ENCODE measurements at places on chromosomes 3 and 15.

DNA sequence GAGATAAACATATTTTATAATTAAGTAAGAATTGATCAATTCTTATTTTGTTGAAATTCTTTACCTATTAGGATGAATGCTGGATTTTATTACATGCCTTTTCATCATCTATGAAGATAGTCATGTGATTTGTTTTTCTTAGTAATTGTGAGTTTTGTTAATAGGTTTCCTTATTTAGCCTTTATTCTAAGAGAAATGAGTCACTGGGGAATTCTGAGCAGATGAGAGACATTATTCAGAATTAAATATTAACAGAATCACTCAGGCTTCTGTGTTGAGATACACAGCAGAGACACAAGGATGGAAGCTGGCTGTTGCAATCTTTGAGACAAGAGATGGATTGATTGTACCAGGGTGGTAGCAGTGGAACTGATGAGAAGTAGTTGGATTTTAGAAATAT lies 7.4 kb upstream of the ANO10 start:
- no peak overlapping the region for H3K27ac ChIP-seq
- no peaks in the 10 kb centered on the region for H3K4me1 ChIP-seq

- H3K36me3 ChIP-seq, result peaks cover 2% of the 10 kb centered on the region
- no peaks in the 10 kb centered on the region for H3K27me3 ChIP-seq
- H3K4me3 ChIP-seq, result no peak overlapping the region
- H3K4me1 ChIP-seq, result peaks cover 20% of the 10 kb centered on the region
Observed at GRCh38 chr3:38264353-38264771, 1.2 kb upstream of the SLC22A13 start.

- peaks cover 4% of the 10 kb centered on the region for H3K36me3 ChIP-seq
- DNase-seq, result peak; percentile 49
- H3K27ac ChIP-seq, result no peak overlapping the region
- H3K4me1 ChIP-seq, result peaks cover 23% of the 10 kb centered on the region
- peak overlapping the region; percentile 3 for H3K4me3 ChIP-seq
- peaks cover 7% of the 10 kb centered on the region for H3K27me3 ChIP-seq
Observed at GRCh38 chr3:108780235-108780634, 23.0 kb upstream of the RETNLB start.

- H3K4me1 ChIP-seq, result peaks cover 24% of the 10 kb centered on the region
- no peak for DNase-seq
- H3K27ac ChIP-seq, result peak overlapping the region; percentile 97
Observed at GRCh38 chr3:123202451-123202850, 708 bp downstream of the SEC22A start.

GRCh38 chr15:98800437-98801233 lies 152.3 kb downstream of the IGF1R start:
- no peak overlapping the region for H3K4me3 ChIP-seq
- H3K27me3 ChIP-seq, result peaks cover 53% of the 10 kb centered on the region
- no peak overlapping the region for H3K27ac ChIP-seq
- no peak for DNase-seq
- H3K36me3 ChIP-seq, result peaks cover 3% of the 10 kb centered on the region

- DNase-seq, result no peak
- peak overlapping the region; percentile 13 for H3K27ac ChIP-seq
- H3K4me1 ChIP-seq, result no peaks in the 10 kb centered on the region
- no peaks in the 10 kb centered on the region for H3K27me3 ChIP-seq
Observed at GRCh38 chr3:112635674-112636073, 5.3 kb downstream of the CCDC80 start.

GRCh38 chr15:41553731-41554130 lies 5.3 kb upstream of the TYRO3 start:
- H3K4me3 ChIP-seq, result no peak overlapping the region
- peaks cover 9% of the 10 kb centered on the region for H3K36me3 ChIP-seq
- no peak for DNase-seq
- peaks cover 19% of the 10 kb centered on the region for H3K4me1 ChIP-seq

- peaks cover 48% of the 10 kb centered on the region for H3K36me3 ChIP-seq
- no peak overlapping the region for H3K4me3 ChIP-seq
- DNase-seq, result no peak
- H3K27me3 ChIP-seq, result no peaks in the 10 kb centered on the region
- H3K27ac ChIP-seq, result no peak overlapping the region
Observed at GRCh38 chr15:60347480-60348049, 50.2 kb downstream of the ANXA2 start.

GRCh38 chr15:80701676-80702311 lies 6.7 kb downstream of the ABHD17C start:
- DNase-seq, result no peak
- H3K36me3 ChIP-seq, result peaks cover 3% of the 10 kb centered on the region
- no peak overlapping the region for H3K4me3 ChIP-seq
- peaks cover 44% of the 10 kb centered on the region for H3K4me1 ChIP-seq
- no peaks in the 10 kb centered on the region for H3K27me3 ChIP-seq
- H3K27ac ChIP-seq, result no peak overlapping the region

- peaks cover 2% of the 10 kb centered on the region for H3K36me3 ChIP-seq
- peaks cover 6% of the 10 kb centered on the region for H3K27me3 ChIP-seq
- no peaks in the 10 kb centered on the region for H3K4me1 ChIP-seq
- H3K27ac ChIP-seq, result no peak overlapping the region
- DNase-seq, result no peak
Observed at GRCh38 chr3:160478338-160478737, 28.8 kb upstream of the TRIM59 start.

- no peak for DNase-seq
- H3K27ac ChIP-seq, result no peak overlapping the region
- H3K36me3 ChIP-seq, result peaks cover 16% of the 10 kb centered on the region
- H3K27me3 ChIP-seq, result no peaks in the 10 kb centered on the region
- H3K4me3 ChIP-seq, result no peak overlapping the region
Observed at GRCh38 chr3:67529915-67530314, 124.5 kb downstream of the SUCLG2 start.

DNA sequence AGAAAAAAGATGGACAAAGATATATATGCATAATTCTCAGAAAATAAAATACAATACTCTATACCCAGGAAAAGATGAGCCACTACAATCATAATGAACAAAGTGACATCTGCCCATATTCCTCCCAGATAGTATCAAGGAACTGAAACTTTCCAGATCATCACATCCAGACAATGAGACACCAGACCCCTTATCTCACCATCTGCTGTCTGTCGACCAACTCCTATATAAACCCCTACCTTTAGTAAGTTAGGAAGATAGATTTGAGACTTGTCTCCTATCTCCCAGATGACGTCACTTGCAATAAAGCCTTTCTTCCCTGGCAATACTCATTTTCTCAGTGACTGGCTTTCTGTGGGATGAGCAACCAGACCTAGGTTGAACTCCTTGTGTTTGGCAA lies 1071.6 kb downstream of the PLOD2 start:
- DNase-seq, result no peak
- no peaks in the 10 kb centered on the region for H3K4me1 ChIP-seq
- no peak overlapping the region for H3K4me3 ChIP-seq

GRCh38 chr3:37701734-37702433 lies 159.8 kb upstream of the CTDSPL start:
- H3K36me3 ChIP-seq, result no peaks in the 10 kb centered on the region
- H3K4me3 ChIP-seq, result no peak overlapping the region

DNA sequence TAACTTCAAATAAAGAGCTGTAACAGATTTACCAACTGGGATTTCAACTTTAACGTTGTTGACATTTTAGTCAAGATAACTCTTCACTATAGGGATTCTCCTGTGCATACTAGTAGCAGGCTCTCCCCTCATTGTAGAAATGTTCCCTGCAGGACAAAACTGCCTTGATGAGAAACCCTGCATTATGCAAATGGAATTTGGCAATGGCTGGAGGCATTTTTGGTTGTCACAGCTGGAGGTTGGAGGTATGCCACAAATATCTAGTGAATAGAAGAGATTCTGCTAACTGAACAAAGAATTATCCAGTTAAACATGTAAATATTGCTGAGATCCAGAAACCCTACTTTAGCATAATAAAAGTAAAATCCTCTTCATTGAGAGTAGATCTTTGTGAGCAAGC lies 928.8 kb upstream of the ALCAM start:
- no peaks in the 10 kb centered on the region for H3K27me3 ChIP-seq
- H3K4me1 ChIP-seq, result no peaks in the 10 kb centered on the region
- no peaks in the 10 kb centered on the region for H3K36me3 ChIP-seq
- DNase-seq, result no peak

DNA sequence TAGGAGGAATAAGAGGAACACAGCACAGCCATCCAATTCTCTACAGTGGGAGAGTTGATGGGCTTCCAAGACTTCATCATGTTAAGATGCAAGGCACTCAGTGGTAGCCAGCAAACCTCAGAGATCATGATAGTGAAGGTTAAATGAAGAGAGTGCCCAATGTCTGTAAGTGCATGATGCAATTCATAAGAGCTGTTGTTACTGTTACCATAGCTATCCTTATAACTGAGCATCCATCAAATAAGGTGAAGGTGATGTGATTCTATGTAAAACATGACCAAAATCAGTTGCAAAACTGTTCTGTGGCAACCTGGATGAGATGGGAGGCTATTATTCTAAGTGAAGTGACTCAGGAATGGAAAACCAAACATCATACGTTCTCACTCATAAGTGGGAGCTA lies 289.7 kb downstream of the MAGI1 start:
- no peaks in the 10 kb centered on the region for H3K4me1 ChIP-seq
- H3K27me3 ChIP-seq, result no peaks in the 10 kb centered on the region
- no peak overlapping the region for H3K27ac ChIP-seq
- DNase-seq, result no peak
- H3K36me3 ChIP-seq, result no peaks in the 10 kb centered on the region

DNA sequence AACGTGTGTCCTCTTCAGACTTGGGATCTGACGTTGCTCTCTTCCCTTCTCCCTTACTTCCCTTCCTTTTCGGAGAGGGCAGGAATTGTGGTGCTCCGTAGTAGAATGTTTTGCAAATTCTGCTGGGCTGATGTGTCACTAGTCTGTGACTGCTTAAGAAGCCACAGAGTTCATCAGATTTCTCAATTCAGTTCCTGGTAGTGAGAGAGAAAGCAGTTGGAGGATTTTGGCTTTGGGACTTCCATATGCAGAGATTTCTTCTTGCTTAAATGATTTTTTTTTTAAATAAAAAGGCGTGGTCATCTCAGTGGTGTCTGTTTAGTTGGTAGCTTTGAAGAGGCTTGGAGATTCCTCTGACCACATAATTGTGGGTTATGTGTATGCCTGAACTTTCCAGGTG lies 10.1 kb downstream of the CEMIP start:
- no peak overlapping the region for H3K27ac ChIP-seq
- DNase-seq, result no peak
- H3K36me3 ChIP-seq, result peaks cover 3% of the 10 kb centered on the region
- H3K27me3 ChIP-seq, result peaks cover 44% of the 10 kb centered on the region

DNA sequence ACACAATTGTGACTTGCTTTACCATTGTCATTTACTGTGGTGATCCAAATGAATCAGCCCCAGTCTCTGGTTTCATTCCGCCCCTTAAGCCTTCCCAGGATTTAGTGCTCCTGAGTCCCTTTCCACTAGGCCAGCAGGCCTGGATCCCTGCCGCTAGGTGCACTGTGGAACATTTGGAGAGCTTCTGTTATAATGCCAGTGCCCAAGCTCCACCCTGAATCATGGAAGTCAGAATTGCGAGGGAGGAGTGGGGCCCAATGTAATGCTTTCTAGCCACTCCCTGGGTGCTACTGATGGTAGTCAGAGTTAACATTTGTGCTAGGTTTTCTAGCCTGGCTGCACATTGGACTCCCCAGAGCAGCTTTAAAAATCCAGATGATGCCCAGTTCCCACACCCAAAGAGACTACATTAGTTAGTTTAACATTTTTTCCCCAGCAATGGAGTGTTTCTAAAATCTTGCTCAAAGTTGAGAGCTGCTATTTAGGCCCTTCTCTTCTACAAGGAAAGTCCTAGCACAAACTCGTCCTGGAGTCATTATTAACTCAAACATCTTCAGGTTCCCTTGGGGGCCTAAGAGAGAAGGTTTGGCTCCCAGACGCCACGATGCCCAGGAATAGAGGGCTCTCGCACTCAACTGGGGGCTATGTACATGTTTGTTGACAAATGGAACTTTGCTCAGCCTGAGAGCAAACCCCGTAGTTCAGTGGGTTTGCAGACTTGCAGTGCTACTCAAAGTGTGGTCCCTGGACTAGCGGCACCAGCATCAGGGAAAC lies 366.7 kb upstream of the PROK2 start:
- DNase-seq, result no peak
- no peaks in the 10 kb centered on the region for H3K4me1 ChIP-seq
- no peak overlapping the region for H3K4me3 ChIP-seq
- no peak overlapping the region for H3K27ac ChIP-seq
- H3K27me3 ChIP-seq, result peaks cover under 1% of the 10 kb centered on the region

GRCh38 chr3:57942872-57943283 lies 65.3 kb upstream of the FLNB start:
- H3K27ac ChIP-seq, result no peak overlapping the region
- no peaks in the 10 kb centered on the region for H3K4me1 ChIP-seq
- peaks cover 8% of the 10 kb centered on the region for H3K27me3 ChIP-seq

- DNase-seq, result no peak
- H3K36me3 ChIP-seq, result no peaks in the 10 kb centered on the region
- no peak overlapping the region for H3K27ac ChIP-seq
- H3K27me3 ChIP-seq, result no peaks in the 10 kb centered on the region
Observed at GRCh38 chr3:97835761-97836160, 13.9 kb downstream of the CRYBG3 start.

DNA sequence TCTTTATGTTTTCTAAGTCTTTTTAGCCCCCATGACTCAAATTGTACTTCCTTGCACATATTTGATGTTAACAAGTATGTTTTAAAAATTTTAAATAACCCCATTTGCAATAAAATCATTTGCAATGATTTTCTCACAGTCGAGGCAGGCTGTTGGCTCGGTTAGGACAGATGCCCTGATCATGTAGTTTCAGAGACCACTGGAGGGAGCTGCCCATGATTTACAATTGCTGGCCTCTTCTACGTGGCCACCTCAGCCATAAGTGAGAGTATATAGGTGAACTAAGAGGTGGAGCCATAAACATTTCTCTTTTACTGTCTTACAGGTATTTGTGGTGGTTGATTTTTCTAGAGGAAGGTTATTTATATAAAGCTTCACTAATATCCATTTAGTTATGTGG lies 1.7 kb downstream of the DTWD1 start:
- no peak overlapping the region for H3K4me3 ChIP-seq
- peaks cover 28% of the 10 kb centered on the region for H3K4me1 ChIP-seq
- no peaks in the 10 kb centered on the region for H3K27me3 ChIP-seq
- H3K27ac ChIP-seq, result no peak overlapping the region
